Activated T-helper 9 cell treated with anti-CD3 and anti-CD28 coated beads, Interleukin-2, amount 50 U/mL, for 16 hours (primary cell): ENCODE measurements at places on chromosomes 6 and 20.

DNA sequence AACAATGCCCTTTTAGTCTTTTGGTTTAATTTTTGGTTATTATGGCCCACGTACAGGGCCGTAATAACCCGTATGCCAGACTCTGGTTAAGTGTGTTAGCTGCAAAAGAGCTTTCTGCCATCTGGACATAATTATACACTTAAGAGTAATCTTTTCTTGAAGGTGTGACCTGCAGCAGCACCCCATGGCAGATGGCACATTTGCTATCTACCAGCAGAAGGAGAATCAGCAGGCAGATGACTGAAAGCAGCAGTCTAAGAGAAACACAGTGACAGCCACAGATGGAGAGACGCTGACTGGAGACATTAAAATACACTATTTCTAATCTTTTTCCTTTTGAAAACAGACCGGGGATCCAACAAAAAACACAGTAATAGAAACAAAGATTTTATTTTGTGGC, 18.7 kb downstream of the ASF1A start:
- no peak for DNase-seq

- DNase-seq: no peak
Measured at GRCh38 chr20:22807045-22807444, 222.7 kb upstream of the FOXA2 start.

GRCh38 chr6:165060720-165061119, 248.7 kb downstream of the C6orf118 start:
- no peak for DNase-seq

- DNase-seq: no peak
Measured at GRCh38 chr20:37970856-37971245, 62.4 kb downstream of the TTI1 start.

- no peak for DNase-seq
Measured at GRCh38 chr6:138572167-138572875, 73.0 kb upstream of the NHSL1 start.
